ENCODE measurements at places on chromosomes 12 and 14.

GRCh38 chr14:70731447-70732239 lies 77.7 kb downstream of the MAP3K9 start:
- no peak for DNase-seq

- no peak for DNase-seq
These were observed 6.3 kb downstream of the ITGA5 start for GRCh38 chr12:54412786-54413185.

- no peak for DNase-seq
These were observed 352 bp downstream of the PLXNC1 start for GRCh38 chr12:94148739-94149118.

- DNase-seq = no peak
These were observed 32.0 kb downstream of the HRK start for GRCh38 chr12:116849216-116849615.
